ENCODE measurements at places on chromosomes 1 and 21. TPM values are rescaled to one million over a fixed set of nuclear protein-coding genes. Genes with fewer than 3 reads are reported as not detected.

- no peak for DNase-seq
- H3K4me1 ChIP-seq, result no peaks in the 10 kb centered on the region
- H3K4me3 ChIP-seq, result no peak overlapping the region
- no peaks in the 10 kb centered on the region for H3K36me3 ChIP-seq
Observed at GRCh38 chr1:23895993-23896392, 17.2 kb downstream of the CNR2 start.

- H3K4me3 ChIP-seq, result no peak overlapping the region
- DNase-seq, result no peak
- no peaks in the 10 kb centered on the region for H3K27me3 ChIP-seq
- no peaks in the 10 kb centered on the region for H3K36me3 ChIP-seq
Observed at GRCh38 chr1:41355761-41356160, 5.5 kb upstream of the FOXO6 start.

DNA sequence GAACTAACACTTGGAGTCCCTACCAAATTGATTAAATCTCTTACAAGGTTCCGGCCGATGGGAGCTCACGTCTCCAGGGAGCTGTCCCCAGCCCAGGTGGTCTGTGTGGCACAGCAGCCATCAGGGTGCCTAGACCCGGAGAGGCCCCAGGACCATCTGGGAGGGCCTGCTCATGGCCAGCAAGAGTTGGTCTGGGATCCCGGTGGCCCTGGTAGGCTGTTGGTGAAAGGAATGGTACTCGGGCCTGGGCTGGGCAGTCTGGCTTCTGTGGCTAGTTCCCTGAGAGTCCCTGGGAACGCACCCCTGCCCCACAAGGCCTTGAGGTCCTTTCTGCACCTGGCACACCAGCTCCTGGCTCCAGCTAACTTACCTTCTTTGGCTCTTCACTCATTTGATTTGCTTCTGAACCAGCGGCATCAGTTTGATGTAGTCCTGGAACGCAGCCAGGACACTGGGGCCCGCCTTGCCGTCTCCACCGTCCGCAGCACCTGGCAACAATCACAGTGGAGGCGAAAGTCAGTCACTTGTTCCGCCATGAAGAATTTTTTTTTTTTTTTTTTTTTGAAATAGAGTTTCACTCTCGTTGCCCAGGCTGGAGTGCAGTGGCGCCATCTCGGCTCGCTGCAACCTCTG, 62.5 kb downstream of the SCCPDH start:
- peaks cover 6% of the 10 kb centered on the region for H3K4me1 ChIP-seq
- H3K4me3 ChIP-seq, result no peak overlapping the region
- DNase-seq, result peak; percentile 28
- H3K27me3 ChIP-seq, result no peaks in the 10 kb centered on the region

- H3K36me3 ChIP-seq, result no peaks in the 10 kb centered on the region
- H3K27ac ChIP-seq, result peak overlapping the region; percentile 92
- H3K27me3 ChIP-seq, result peaks cover 4% of the 10 kb centered on the region
- no peak for DNase-seq
- no peak overlapping the region for H3K4me3 ChIP-seq
- H3K4me1 ChIP-seq, result peaks cover 19% of the 10 kb centered on the region
Observed at GRCh38 chr1:202058001-202058908, 47.9 kb downstream of the ELF3 start.

DNA sequence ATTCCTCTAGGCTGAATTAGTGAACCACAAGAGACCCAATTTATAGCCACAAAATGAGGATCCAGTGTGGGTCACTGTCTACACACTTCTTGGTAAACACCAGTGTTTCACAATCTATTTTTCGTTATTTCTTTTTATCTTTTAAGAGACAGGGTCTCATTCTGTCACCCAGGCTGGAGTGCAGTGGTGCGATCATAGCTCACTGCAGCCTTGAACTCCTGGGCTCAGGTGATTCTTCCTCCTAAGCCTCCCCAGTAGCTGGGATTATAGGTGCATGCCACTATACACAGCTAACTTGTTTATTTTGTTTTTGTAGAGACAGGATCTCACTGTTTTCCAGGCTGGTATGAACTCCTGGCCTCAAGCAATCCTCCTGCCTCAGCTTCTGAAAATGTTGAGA, 29.3 kb upstream of the SLC45A3 start:
- no peak for DNase-seq
- no peak overlapping the region for H3K27ac ChIP-seq
- H3K36me3 ChIP-seq, result no peaks in the 10 kb centered on the region
- H3K27me3 ChIP-seq, result no peaks in the 10 kb centered on the region
- no peak overlapping the region for H3K4me3 ChIP-seq

DNA sequence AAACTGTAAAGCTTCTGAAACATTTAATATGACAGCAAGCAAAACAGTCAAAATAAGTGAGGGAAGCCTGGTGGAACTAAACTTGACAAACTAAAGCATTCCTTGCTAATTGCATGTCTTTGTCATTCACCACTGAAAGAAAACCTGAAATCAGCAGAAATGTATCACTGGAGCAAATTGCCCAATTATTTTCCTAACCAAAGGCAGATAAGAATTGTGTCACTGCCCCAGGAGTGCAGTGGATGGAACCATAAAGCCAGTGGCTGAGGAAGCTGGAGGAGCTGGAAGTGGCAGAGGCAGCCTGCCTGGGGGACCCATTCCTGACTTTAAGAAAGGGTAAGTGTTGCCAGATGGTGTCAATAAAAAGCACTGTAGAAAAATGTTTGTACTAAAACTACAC, 2.7 kb upstream of the SLC30A10 start:
- peaks cover 61% of the 10 kb centered on the region for H3K27me3 ChIP-seq
- H3K36me3 ChIP-seq, result no peaks in the 10 kb centered on the region
- no peak overlapping the region for H3K27ac ChIP-seq
- peaks cover 11% of the 10 kb centered on the region for H3K4me1 ChIP-seq

GRCh38 chr1:243718022-243718421, 132.0 kb downstream of the AKT3 start:
- no peaks in the 10 kb centered on the region for H3K36me3 ChIP-seq
- no peak for DNase-seq
- H3K27ac ChIP-seq, result no peak overlapping the region

GRCh38 chr21:41009398-41010100, 158.4 kb upstream of the BACE2 start:
- H3K4me3 ChIP-seq, result no peak overlapping the region
- no peaks in the 10 kb centered on the region for H3K36me3 ChIP-seq
- no peaks in the 10 kb centered on the region for H3K27me3 ChIP-seq
- H3K4me1 ChIP-seq, result no peaks in the 10 kb centered on the region

DNA sequence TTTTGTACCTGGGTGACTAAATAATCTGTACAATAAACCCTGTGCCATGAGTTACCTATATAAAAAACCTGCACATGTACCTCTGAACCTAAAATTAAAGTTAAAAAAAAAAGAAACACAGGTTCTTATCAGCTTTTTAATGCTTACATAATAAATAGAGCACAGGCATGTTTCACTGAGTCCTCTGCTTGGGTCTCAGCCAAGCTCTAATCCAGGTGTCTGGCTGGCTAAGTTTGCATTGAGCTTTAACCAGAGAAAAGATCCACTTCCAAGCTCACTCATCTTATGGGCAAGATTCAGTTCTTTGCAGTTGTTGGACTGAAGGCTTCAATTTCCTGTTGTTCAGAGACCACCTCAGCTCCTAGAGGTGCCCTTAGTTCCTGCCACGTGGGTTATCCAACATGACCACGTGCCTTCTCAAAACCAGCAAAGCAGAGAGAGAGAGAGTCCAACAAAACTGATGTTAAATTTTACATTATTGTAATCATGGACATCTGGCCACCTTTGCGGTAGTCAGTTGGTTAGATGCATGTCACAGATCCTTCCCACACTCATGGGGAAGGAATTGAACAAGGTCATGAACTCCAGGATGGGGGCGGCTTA, 68.2 kb upstream of the TMPRSS2 start:
- H3K36me3 ChIP-seq, result no peaks in the 10 kb centered on the region
- H3K27me3 ChIP-seq, result no peaks in the 10 kb centered on the region
- DNase-seq, result no peak
- no peak overlapping the region for H3K4me3 ChIP-seq

DNA sequence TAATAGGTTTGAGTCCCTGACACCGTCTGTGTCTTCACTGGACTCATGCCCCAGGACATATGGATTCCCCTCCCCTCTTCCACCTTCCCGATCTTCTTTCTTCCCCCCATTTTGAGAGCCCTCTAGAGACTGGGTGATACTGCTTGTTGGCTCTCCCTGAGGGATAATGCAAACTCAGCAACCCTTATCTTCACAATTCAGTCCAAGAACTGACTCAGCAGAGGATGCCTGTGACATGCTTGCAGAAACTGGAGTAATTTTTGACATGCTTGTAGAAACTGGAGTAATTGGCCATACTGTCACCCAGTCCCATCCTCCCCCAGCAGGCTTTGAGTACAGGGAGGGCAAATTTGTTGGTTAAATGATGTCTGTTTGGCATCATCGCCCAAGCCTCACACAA, 127.6 kb upstream of the CTTNBP2NL start:
- H3K36me3 ChIP-seq, result no peaks in the 10 kb centered on the region
- DNase-seq, result no peak
- no peak overlapping the region for H3K27ac ChIP-seq
- H3K27me3 ChIP-seq, result no peaks in the 10 kb centered on the region

DNA sequence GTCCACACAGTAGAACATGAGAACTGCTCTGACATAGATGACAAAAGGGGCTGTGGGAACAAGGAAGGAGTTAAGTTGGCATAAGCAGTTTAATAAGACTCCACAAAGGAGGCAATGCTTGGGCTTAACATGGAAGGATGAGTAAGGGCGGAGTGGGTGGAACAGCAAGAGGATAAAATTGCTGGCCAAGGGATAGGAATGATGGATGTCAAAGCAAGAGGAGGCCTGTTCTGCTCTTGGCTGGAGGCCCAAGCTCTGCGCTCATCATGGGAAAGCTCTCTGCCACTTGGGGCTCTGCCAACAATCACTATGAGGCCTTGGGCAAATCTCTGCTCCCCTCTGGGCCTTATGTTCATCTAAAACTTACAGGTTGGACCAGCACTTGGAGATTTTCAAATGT, 98.3 kb upstream of the CAMK1G start:
- no peak for DNase-seq
- H3K36me3 ChIP-seq, result no peaks in the 10 kb centered on the region
- no peak overlapping the region for H3K27ac ChIP-seq
- no peaks in the 10 kb centered on the region for H3K4me1 ChIP-seq
- no peaks in the 10 kb centered on the region for H3K27me3 ChIP-seq
- no peak overlapping the region for H3K4me3 ChIP-seq

DNA sequence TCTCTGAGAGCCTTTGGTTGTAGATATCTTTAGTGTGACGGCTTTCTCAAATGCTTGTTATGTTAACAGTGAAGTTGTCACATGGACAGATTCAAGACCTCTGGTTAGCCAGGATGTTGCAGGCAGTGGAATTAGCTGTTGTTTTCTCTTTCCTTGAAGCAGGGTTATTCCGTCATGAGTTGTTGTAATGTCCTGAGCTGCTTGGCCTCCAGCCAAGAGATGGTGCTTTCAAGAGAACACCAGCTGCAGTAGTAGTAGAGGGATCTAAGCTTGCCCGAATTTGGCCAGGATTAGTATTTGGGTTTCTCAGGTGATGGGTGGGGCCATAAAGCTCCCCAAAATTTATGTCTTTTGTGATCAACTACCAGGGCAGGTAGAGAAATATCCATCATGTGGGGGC, 13.4 kb downstream of the KCNE1 start:
- no peaks in the 10 kb centered on the region for H3K27me3 ChIP-seq
- H3K4me3 ChIP-seq, result no peak overlapping the region
- H3K27ac ChIP-seq, result no peak overlapping the region
- DNase-seq, result no peak
- no peaks in the 10 kb centered on the region for H3K36me3 ChIP-seq

- peaks cover 16% of the 10 kb centered on the region for H3K27me3 ChIP-seq
- H3K27ac ChIP-seq, result peak overlapping the region; percentile 30
- no peak overlapping the region for H3K4me3 ChIP-seq
- no peaks in the 10 kb centered on the region for H3K36me3 ChIP-seq
Observed at GRCh38 chr1:206631085-206631509, 4.2 kb upstream of the DYRK3 start.

DNA sequence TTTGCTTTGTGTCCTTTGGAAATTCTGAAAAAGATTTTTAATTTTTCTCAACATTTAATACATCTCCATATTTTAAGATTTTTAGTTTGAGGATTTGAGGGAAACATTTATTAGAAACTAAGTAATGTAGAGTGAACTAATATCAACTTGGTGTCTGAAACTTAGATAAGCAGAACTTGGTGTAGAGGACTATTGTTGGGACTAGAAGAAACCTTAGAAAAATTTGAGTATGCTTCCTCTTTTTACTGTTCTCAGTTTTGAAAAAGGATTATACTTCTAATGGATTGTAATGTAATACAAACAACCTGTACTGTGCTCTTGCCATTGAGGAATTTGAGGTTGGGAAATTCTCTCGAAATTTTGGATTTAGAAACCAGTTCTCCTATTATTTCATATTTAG, 2.4 kb downstream of the FNBP1L start:
- H3K27me3 ChIP-seq, result no peaks in the 10 kb centered on the region
- H3K27ac ChIP-seq, result no peak overlapping the region
- H3K4me3 ChIP-seq, result no peak overlapping the region
- no peaks in the 10 kb centered on the region for H3K36me3 ChIP-seq

- no peaks in the 10 kb centered on the region for H3K36me3 ChIP-seq
- peaks cover 11% of the 10 kb centered on the region for H3K27me3 ChIP-seq
- H3K27ac ChIP-seq, result no peak overlapping the region
- DNase-seq, result no peak
- no peak overlapping the region for H3K4me3 ChIP-seq
Observed at GRCh38 chr21:41613533-41613909, 105.6 kb upstream of the TMPRSS2 start.

DNA sequence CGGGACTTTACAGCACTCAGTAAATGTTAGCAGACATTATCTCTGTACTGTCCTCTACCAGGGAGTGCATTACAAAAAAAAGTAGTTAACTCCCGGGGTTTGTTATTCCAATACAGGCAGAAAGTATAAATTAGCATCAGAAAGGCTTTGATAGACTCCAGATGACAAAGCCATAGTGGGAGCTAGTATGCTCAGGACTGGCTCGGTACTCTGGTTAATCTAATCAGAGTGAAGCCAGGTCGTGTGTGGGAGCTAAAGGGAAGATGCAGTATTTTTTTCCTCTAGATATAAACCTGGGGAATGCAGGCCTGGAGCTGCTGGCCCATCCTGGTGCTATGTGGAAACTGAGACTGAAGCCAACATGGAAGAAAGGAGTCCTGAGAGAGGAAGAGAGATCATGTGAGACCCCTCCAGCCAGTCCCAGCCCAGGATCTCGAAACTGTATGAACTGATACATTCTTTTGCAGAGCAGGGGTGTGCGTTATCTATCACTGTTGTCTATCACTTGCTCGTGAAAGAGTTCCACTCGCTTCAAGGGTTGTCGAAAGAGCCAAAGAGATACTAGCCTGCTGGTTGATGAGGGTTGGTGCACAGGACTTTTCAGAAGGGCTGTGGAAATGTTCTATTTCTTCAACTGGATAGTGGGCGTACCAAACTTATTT, 125.8 kb downstream of the PLPP3 start:
- no peak for DNase-seq
- H3K4me3 ChIP-seq, result no peak overlapping the region
- no peaks in the 10 kb centered on the region for H3K27me3 ChIP-seq
- peaks cover 12% of the 10 kb centered on the region for H3K4me1 ChIP-seq
- no peaks in the 10 kb centered on the region for H3K36me3 ChIP-seq

GRCh38 chr1:25649505-25650288, 33.1 kb downstream of the MAN1C1 start:
- H3K4me1 ChIP-seq, result peaks cover 13% of the 10 kb centered on the region
- H3K27ac ChIP-seq, result no peak overlapping the region
- no peaks in the 10 kb centered on the region for H3K27me3 ChIP-seq
- H3K36me3 ChIP-seq, result no peaks in the 10 kb centered on the region
- DNase-seq, result no peak

ANKRD65 gene
- total RNA-seq, result 4.5 TPM

MAP3K7CL gene
- total RNA-seq, result not detected

IL10 gene
- total RNA-seq, result not detected

YOD1 gene
- total RNA-seq, result 9.0 TPM

HSD3B2 gene
- 3.0 TPM for total RNA-seq

OR2G6 gene
- total RNA-seq, result not detected

TCHHL1 gene
- not detected for total RNA-seq

TMEM200B gene
- 5.1 TPM for total RNA-seq

NR1I3 gene
- not detected for total RNA-seq

Data from transverse colon (tissue), 4 donors.